Sigmoid colon (tissue), 7 donors: ENCODE measurements at places on chromosomes 3 and 15. TPM values are rescaled to one million over a fixed set of nuclear protein-coding genes. Genes with fewer than 3 reads are reported as not detected.

GRCh38 chr3:172840463-172840862, 89.9 kb downstream of the ECT2 start:
- DNase-seq = no peak

GRCh38 chr3:50383750-50384149, 24.4 kb upstream of the TMEM115 start:
- DNase-seq = no peak

DNA sequence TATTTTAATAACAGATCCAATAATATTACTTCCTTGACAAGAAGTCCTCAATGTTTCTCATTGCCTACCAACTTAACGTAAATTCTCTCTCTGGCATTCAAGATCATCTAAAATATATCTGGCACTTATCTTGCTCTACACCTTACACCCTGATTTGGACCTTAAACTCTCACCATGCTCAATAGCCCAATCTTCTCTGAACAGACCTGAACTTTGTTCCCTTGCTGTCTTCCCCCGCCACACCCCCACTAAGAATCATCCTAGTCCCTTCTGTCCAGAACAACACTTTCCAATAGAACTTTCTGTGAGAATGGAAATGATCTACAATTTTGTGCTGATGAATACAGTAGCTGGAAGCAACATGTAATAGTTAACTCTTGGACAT, 44.9 kb downstream of the P2RY1 start:
- no peak for DNase-seq

DNA sequence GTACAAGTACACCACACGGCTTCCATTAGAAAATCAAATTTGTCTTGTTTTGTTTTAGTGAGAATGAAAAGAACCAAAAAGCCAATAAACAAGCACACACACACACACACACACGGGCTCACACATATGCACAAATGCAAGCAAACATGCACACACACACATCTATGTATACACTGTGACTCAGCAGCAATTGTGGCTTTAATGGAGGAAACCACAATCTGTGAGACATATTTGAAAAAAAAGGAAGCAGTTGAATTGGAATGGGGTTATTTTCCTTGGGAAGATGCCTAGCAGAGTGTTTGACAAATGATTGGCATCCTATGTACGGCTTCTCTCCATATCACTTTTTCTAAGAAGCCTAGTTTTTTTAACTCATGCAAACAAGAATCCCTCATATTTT, 201.1 kb upstream of the ARRDC4 start:
- no peak for DNase-seq

DNA sequence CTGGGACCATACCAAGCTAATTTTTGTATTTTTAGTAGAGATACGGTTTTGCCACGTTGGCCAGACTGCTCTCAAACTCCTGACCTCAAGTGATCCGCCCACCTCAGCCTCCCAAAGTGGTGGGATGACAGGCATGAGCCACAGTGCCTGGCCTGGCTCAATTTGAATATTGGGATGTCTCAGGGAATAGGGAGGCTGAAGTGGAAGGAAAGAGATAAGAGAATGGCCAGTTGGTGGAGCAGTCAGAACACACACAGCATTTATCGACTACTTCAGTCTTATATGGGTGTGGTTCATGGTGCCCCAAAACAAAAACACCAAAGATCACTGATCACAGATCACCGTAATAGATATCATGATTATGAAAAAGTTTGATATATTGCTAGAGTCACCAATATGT, 144.4 kb downstream of the GMNC start:
- no peak for DNase-seq

GRCh38 chr3:38532529-38532928, 36.4 kb downstream of the EXOG start:
- DNase-seq = no peak

- peak; percentile 68 for DNase-seq
Measured at GRCh38 chr3:107846279-107846852, 244.5 kb downstream of the CD47 start.

GRCh38 chr15:96737408-96737807, 406.9 kb downstream of the NR2F2 start:
- no peak for DNase-seq

GRCh38 chr3:190404715-190405114, 16.8 kb downstream of the CLDN16 start:
- no peak for DNase-seq

DNA sequence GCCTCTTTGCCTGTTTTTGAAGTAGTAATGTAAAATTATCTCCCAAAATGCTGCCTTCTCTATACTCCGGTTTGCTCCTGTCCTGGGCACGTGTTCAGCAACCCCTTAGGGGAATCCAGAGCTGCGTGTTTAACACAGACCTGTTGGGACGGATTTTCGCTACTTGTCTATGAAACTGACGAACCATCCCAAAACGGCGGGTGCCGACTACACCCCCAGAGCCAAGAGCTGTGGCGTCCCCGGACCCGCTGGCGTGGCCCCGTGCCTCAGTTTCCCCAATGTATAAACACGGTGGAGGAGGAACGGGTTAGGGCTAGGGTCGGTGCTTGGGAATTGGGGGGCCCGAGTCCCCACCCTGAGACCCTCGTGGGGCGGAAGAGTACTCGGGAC, 473 bp downstream of the FHIT start:
- peak; percentile 69 for DNase-seq

DNA sequence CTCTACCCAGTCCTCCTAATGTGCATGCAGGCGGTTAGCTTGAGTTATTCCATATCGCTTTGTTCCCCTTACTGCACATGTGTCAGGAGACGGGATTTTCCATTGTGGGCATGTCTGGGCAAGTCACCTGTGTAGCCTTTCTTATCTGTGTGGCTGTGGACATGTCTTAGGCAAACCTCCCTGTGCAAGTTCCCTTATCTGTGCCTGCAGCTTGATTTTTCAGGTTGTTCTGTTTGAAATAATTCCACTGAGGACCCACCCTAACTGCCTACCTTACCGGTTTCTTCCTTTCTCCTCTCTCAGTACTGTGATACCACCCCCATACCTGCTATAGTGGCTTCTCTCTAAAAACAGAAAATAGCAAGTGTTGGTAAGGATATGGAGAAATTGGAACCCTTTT, 113.6 kb downstream of the NEO1 start:
- no peak for DNase-seq

DNA sequence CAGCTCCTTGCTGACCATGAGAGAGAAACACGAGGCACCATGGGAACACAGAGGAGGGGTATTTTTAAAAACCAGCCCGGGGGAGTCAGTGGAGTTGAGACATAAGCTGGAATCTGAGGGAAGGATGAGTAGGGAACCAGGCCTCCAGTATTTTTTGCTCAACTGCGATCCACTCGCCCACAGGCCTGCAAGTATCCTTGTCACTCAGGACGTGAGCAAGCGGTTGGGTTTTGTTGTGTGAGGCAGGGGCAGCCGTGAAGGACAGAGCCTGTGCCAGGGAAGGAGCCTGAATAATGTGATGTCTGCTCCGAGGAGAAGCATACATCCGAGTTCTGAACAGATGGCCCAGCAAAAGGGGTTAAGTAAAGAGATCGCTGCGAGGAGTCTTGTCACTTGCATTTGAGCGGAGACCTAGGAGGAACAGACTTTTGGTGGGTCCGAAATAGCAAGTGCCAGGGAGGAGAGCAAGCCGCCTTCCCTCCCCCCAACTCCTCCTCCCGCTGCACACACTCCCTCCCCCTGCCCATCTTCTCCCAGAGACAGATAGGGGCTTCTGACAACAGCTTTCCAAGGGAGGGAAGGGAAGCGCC, 20.4 kb upstream of the NTRK3 start:
- DNase-seq = no peak

DNA sequence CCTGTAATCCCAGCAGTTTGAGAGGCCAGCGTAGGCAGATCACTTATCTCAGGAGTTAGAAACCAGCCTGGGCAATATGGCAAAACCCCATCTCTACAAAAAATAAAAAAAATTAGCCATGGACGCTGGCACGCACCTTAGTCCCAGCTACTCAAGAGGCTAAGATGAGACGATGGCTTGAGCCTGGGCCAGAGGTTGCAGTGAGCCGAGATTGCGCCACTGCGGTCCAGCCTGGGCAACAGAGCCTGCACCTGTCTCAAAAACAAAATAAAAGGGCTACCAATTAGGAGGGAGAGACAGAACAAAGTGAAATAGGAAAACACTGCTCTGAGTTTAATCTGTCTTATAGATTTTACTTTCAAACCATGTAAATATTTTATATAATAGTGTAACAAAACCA, 33.8 kb downstream of the MSL2 start:
- no peak for DNase-seq

GRCh38 chr3:100830931-100831330, 121.6 kb downstream of the TFG start:
- DNase-seq = no peak

DNA sequence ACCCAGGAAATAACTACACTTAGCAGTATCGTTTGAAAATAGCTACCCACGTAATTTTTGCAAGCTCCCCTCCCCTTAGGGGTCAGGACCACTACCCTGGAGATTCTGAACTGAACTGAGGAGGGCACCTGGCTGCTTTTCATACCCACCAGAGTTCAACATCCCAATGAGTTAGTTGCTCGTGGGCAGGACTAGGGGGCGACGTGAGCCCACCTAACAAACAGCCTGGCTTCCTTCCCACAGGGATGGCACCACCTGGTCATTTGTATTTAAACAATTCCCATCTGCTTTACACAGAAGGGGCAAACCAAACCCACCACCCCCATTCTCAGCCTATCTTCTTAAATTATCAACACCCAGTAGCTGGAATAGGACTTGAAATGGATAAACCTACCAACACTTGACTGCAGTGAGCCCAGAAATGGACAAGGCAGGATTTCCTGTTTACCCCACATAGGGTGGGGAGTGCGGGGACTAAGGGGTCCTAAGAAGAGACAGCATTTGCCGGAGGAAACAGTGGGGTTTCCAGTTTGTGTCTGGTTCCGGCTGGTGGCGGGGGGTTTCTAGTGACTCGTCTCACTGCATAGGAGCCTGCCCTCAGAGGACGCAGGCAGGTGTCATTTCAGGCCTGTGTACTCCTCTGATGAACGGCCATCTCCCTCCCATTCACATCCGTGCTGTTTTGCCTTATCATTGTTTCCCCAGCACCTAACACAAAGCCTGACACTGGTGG, 11.6 kb upstream of the VGLL4 start:
- DNase-seq = no peak

DNA sequence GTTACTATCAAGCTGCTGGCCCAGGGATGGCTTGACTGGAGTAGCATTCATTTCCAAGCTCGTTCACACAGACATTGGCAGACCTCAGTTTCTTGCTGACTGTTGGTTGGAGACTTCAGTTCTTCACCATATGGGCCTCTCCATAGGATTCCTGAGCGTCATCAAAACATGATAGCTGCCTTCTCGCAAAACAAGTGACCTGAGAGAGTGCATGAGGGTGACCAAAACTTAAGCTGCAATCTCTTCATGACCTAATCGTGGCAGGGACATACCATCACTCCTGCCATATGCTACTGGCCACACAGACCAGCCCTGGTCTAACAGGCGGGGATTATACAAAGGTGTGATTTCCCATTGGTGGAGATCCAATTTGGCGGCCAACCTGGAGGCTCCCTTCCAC, 46.0 kb upstream of the C3orf22 start:
- no peak for DNase-seq

DNA sequence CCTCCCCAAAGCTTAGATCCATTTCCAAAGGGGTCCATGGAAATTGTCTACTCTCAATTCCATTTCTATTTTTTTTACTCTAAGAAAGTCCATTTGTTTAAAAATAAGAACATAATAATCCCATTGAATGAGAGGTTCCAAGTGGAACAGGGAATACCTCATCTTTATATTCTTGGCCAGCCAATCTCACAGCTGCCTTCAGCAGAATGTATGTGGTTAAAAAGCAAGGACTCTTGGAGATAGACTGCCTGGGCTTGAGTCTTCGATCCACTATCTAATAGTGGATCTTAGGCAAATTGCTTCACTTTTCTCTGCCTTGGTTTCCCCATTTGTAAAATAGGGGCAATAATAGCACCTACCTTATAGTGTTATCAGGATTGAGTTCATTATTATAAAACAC, 24.5 kb upstream of the CAPN7 start:
- DNase-seq = no peak

DNA sequence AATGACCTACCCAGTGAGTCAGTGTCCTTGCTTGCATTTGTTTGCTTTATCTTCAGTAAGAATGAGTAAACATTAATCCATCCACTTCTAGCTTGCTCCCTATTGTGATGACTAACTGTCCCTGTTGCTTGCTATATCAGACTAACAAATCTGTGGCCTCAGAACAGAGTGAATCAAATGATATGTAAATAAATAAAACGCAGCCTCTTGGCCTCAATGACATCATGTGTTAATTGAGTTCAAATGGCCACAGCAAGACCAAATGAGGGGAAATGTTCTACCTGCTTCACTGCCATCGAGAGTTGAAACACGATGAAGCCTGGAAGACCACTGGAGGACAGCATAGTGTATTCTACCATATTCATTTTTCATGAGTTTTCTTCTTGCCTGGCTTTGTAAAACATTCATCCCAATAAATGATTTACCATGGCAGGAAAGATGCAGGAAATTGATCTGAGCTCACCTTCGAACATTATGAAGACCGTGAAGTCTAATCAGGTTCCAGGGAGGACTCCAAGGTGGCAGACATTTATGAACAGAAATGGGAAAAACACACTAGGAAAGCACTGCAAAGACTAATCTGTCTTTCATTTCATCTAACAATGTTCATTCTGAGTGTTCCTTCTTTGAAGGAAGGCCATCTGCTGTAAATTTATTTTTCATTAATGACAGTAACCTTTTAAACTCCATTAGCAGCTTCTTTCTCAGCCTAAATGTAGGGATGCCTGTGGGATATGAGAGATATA, 1144.5 kb downstream of the TUSC7 start:
- no peak for DNase-seq

GRCh38 chr3:157300094-157300493, 136.6 kb upstream of the PTX3 start:
- no peak for DNase-seq

Gene COL6A5
- not detected for polyA plus RNA-seq

Gene TMEM158
- 0.69 TPM for polyA plus RNA-seq

Gene ZNF770
- polyA plus RNA-seq = 10.7 TPM

Gene RTP1
- polyA plus RNA-seq = not detected

Gene GABRB3
- polyA plus RNA-seq = 0.23 TPM

Gene RBM6
- polyA plus RNA-seq = 21.6 TPM

Gene TUSC7
- not detected for polyA plus RNA-seq

Gene CLN6
- polyA plus RNA-seq = 7.2 TPM

Gene MAGI1
- 10.2 TPM for polyA plus RNA-seq

Gene STRIT1
- polyA plus RNA-seq = 2.4 TPM

Gene CHRNA5
- 1.8 TPM for polyA plus RNA-seq

Gene HLTF
- 1.8 TPM for polyA plus RNA-seq
